ENCODE measurements at places on chromosomes 4 and X.

DNA sequence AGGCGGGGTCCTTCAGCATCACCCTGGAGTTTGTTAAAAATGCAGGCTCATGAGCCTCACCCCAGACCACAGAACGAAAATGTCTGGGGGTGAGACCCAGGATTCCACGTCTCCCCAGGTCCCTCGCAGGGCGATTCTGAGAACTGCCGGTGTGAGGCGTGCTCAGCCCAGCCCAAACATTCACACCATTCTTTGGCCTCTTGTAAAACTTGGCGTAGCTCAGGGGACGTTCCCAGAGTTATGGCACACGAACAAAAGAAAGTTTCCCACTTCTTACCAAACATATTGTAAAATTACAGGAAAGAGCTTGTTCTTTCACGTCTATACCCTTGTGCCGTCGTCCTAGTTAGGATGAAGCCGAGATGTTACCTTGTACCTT is 12.9 kb downstream of the CD99 start:
- no peak for DNase-seq

DNA sequence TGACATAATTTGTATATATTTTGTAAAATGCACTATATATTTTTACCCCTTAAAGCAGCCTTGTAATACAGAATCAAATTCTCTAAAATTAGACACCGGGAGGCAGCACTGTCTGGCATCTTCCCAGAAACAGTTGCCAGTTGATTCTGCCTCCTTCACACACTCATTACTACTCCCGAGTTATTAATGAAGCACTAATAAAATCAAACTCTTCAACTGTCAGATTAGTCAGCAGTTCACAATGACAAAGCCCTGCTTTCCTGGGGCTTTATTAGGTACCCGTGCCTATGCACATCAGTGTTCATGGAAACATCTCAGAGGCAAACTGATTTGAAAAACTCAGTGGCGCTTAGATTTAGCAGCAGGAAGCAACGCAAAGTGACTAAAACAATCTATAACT is 103.5 kb upstream of the VEGFC start:
- DNase-seq = peak; percentile 12

DNA sequence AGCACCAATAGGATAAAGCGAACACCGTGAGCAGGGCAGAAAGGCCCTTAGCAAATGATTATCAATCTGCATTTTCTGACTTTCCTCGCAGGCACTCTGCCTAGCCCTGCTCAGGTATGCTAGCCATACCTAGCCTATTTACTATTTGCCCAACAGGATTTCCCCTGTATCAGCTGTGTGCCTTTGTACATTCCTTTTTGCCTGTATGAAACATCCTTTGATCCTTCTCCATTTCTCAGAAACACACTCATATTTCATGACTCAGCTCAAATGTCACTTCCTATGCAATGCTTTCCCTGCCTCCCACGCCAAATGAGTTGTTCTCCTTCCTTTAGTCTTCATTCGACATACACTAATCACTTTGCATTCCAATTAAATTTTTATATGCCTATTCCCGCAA is 37.2 kb downstream of the PCDH7 start:
- peak; percentile 92 for DNase-seq

GRCh38 chrX:31136144-31136611 is 64.3 kb upstream of the FTHL17 start:
- DNase-seq = no peak

- DNase-seq = peak; percentile 42
These were observed 232.3 kb upstream of the TENM3 start for GRCh38 chr4:182010876-182011275.

DNA sequence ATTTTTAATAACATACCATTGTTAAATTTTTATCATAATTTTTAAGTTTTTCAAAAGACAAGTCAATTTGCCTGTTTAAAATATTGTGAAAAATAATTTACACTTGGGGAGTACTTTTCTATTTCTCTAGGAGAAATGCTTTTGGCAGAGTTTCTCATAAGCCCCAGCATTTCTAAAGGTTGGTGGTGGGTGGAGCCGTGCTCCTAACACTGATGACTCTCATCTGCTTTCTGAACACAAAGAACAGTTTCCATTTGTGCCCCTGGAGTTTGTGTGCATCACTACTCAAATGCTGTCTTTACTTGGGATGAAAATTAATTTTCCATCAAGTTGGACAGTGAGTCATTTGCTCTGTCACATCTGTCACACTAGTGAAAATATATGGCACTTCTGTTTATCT is 57.6 kb downstream of the TNIP2 start:
- no peak for DNase-seq

DNA sequence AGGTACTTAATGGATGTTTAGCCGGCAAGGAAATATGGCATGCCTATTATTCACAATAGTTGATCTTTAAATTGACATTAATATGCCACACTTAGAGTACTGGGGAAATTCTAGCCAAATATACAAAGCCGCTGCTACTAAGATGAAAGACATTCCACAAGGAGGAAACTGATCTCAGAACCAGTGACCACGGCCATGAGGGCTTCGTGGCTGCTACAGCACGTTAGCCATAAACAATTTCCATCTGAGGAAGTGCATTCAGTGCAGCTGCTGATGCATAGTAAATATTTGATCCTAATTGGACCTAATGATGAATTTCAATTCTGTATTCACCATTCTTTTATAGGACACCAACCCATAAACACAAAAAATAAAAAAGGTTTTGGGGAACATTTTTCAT is 59.1 kb downstream of the SORBS2 start:
- DNase-seq = no peak

DNA sequence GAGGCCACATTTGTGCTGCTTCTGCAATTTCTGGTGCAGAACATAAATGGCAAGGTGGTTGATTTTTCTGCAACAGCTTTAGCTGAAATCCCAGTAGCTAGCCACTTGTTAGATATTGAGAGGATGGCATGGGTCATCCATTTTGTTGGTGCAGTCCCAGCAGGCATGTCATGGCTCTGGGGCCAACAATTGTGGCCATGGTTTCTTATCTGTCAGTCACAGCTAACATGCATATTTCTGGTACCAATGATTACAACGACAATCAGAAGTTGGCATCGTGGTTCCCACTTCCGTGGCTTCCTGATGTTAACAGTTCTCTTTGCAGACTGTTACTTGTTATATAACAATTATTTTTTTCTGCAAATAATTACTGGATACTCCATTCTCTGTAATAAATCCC is 42.8 kb upstream of the PRKG2 start:
- no peak for DNase-seq

DNA sequence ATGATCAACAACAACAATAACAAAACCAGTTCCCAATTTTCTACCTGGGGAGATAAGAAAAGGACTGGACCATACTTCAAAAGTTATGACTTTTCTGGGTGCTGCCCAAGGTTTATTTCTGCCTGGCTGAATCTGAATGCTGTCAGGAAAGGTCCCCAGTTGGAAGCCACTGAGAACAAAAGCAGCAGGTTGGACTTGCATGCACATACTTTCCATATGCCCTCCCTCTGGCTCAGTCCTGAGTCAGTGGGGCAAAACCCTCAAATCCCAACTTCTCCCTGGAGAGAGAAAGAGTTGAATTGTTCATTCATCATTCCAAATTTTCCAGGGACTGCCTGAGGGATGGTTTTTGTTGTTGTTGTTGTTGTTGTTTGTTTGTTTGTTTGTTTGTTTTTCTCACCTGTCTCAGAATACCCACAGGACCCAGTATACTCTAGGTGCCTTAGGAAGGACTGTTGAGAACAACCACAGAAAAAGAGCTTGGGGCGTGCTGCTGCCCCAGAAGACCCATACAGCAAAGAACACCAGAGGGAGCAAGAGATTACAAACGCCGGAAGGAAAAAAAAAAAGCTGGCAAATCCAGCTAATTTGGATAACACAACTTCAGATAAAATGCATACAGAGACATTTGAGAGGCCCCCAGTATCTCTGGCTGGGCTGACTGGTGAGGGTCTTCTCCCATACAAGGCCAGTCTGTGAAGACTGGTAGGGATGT is 138.9 kb upstream of the INPP4B start:
- peak; percentile 4 for DNase-seq

GRCh38 chr4:79308137-79308536 is 17.7 kb downstream of the NAA11 start:
- no peak for DNase-seq

DNA sequence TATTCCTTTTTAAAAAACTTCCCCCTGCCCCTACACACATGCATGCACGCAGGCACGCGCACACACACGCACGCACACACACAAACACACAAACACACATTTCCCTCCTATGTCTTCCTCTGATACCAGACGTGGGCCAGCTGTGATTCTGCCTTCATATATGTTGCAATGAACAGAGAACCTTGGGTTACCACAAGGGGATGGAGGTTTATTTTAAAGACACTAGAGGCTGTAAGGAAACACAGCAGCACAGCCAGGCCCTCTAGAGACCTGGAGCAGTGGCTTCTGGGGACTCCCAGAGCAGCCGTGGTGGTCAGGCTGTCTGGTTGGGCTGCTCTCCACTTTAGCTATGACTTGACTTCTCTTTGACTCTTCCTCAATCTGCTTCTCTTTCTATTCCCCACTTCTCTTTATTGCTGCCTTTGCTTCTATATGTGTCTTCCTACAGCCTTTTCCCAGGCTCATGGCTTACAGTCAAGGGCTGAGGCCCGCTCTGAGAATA is 3.2 kb upstream of the TLR10 start:
- DNase-seq = no peak

GRCh38 chr4:140296335-140297220 is 76.9 kb upstream of the SCOC start:
- DNase-seq = peak; percentile 90

DNA sequence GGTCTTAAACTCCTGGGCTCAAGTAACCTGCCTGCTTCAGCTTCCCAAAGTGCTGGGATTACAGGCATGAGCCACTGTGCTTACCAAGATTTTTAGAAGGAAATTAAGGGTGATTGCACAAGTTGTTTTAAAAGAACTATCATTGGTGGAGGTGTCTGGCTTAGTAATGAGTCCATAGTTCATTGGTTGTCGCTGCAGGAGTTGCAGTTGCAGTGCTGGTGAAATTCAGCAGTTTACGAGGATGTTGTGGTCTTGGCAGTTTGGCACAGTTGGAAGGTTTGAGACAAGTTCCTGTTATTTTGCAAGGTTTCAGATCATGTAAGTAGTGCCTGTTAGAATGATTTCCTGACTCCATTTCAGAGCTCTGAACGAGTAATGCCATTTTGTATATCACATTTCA is 48.1 kb downstream of the RAB40AL start:
- no peak for DNase-seq

DNA sequence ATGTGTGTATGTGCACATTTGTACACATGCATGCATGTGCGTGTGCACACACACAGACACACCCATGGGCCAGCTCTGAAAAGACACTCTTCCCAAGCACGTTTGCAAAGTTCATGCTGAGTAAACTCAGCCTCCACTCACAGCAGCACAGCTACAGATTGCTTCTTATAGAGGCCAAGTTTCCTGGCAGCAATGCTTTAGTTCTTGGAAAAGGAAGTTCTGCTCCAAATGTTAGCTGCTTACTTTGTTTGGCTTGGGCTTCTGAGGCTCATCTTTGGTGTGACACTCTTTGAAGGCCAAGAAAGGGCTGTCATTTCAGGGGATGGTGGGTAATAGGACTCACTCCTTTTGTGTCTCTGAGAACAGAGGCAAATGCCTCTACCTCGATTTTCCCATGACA is 6.6 kb downstream of the PLP1 start:
- DNase-seq = no peak

DNA sequence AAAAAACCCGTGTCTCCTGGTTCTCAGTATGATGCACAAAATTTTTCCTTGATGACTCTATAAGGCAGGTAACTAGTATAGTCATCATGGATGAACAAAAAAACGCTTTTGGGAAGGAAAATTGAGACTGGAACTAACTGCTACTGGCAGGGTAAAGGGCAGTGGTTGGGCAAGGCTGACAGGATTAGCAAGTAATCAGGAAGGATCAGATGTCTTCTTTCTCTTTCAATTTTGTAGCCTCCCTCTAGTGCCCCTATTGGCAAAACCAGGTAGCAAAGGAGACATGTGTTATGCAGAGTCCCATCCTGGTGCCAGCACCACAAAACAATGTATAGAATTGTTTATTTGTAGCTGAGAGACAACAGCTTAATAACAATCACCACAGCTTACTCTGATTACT is 12.8 kb upstream of the SLITRK4 start:
- DNase-seq = no peak

DNA sequence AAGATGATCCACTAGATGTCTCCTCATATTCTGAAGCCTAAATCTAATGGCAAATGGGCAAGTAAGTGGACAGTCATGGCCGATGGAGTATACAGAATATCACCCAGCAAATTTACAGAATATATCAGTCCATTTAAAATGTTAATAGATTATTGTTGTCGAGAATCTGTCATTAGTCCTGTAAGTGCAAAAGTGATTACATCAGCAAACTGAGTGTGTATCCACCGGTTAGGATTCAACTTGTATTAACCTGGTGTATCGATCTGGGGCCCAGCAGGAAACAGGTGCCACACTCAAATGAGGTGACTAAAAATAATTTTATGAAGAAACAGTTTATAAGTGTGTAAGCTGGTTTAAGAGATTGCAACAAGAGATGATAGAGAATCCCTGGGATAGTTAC is 367.9 kb upstream of the FAM47C start:
- no peak for DNase-seq

- DNase-seq = no peak
These were observed 39.2 kb downstream of the TRIM2 start for GRCh38 chr4:153243468-153243867.

GRCh38 chr4:107866726-107867125 is 42.0 kb downstream of the SGMS2 start:
- no peak for DNase-seq

DNA sequence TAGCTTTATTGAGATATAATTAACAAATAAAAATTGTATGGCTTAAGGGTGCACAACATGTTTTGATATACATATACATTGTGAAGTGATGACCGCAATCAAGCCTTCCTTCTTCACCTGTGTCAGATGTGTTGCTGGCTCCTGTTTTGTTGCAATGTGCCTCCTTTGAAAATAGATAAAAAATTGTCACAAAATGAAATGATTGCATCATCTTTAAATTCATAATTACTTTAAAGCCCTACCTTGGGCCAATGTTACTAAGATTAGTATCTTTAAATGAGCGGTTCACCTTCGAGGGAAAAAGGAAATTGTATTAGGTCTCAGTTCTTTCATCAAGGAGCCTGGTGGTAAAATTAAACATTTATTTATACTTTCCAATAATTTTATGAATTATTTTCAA is 77.3 kb downstream of the GPRIN3 start:
- no peak for DNase-seq

GRCh38 chrX:18674417-18674787 is 2.5 kb upstream of the RS1 start:
- DNase-seq = no peak
